Thoracic aorta (tissue), 2 donors: ENCODE measurements at places on chromosomes 12 and 14.

GRCh38 chr12:105317942-105318621, 12.4 kb upstream of the C12orf75 start:
- DNase-seq, result no peak

DNA sequence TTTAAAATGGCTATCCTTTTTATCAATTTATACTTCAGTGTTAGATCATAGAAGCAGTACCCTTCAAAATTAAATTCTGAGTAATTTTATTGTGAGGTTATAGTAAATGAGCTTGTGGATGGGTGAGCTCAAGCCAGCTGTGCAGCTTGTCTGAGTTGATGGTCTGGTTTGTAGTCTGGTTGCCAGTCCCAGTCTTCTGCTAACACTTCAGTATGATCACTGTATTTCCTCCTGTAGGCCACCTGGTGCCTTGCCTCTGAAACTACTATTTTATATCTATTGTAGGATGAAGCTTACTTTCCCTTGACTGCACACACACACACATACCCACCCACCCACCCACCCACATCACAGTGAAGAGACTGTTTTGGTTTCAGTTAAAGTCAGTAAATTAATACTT, 496.4 kb downstream of the PCNX1 start:
- DNase-seq, result no peak

DNA sequence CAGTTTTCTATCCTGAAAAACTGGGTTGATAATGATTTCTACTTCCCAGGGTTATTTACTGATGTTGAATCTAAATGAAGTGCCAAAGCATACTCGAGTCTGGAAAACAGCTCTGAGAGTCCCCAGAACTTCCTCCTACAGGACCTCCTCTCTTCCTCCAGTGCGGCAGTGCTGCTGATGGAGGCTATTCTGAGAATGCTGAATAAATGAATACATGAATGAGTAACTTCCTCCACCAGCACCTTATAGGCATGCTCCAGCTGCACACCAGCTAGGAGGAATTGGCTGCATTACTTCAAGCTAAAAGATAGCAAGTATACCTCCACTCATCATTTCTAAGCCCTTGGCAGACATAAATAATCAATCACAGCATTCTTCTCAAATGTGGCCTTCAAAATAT, 448.8 kb upstream of the CCDC196 start:
- no peak for DNase-seq

DNA sequence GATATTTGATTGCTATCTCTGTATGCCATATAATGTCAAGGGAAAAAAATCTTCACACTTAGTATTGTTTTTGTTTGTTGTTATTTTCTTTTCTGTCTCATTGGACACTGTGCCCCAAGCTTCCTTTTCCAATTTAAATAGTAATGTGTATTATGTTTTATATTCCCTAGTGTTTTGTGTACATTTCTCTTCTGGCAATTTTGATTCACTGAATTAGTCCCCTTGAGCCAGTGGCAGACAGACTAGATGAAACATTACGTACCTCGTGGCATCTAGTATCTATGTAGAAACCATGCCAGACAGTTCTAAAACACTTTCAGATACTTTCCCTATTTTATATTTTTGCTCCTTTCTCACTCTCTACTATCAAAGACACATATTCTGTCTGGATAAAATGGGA, at the start of gene OR6C1:
TSS of gene OR6C1 (plus strand) at position 301 of the 400 bp plus-strand sequence. CDS start 6,257 bp downstream, outside the sequence.
- no peak for DNase-seq

DNA sequence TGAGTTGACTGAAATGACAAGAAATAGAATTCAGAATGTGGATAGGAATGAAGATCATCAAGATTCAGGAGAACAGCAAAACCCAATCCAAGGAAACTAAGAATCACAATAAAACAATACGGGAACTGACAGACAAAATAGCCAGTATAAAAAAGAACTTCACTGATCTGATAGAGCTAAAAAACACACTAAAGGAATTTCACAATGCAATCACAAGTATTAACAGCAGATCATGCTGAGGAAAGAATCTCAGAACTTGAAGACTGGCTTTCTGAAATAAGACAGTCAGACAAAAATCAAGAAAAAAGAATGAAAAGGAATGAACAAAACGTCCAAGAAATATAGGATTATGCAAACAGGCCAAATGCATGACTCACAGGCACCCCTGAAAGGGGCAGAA, 15.3 kb upstream of the OR5AU1 start:
- no peak for DNase-seq

DNA sequence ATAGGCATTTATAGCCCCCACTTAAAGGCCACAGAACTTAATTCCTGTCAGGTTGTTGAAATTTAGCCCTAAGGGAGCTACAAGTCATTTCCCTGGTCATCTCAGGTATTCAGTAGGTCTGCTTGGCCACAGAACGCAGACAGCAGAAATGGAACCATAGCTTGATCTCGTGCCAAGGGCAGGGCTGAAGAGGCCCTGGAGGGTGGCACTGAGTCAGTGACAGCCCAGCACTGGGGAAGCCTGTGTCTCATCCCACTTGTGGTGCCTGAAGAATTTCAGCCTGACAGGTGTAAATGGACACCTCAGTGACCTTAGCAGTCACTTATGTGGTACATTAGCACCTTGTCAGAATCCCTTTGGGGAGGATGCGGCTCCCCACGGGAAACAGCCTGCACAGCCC, 6.6 kb downstream of the PRKAB1 start:
- no peak for DNase-seq
